ENCODE measurements at places on chromosomes 12 and 14.

GRCh38 chr12:47721431-47721973 lies 3.8 kb downstream of the ENDOU start:
- DNase-seq, result no peak

GRCh38 chr12:3572560-3572959 lies 81.6 kb downstream of the PRMT8 start:
- no peak for DNase-seq

DNA sequence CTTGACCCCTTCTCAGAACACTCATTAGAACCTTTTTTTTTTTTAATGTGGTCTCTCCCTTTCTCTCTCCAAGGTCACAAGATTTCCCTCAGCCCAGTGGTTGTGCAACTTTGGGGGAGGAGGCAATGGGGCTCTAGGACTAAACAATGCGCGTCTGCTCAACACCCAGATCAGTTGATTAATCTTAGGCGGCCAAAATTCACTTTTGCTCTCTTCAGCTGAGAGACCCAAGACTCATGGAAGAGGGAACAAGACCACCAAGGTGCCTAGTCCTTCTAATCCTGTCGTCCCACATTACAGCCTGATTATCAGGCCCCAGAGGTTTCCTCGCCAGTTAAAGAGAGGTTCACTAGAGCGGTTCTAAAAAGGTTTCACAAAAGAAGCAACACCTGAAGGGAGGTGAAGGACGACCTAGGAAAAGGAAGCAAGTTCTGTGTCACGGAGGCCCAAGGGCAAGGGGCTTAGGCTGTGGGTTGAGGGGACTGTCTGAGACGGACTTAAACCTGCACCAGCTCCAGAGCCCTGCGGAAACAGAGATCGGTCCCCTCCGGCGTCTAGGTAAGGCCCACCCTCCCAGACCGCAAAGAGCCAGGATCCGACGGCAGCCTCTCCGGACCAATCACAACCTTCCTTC lies 824 bp upstream of the TARBP2 start:
- DNase-seq, result no peak

GRCh38 chr12:108744021-108744897 lies 12.9 kb upstream of the CORO1C start:
- no peak for DNase-seq

GRCh38 chr12:73833746-73834145 lies 703.9 kb upstream of the ATXN7L3B start:
- no peak for DNase-seq

DNA sequence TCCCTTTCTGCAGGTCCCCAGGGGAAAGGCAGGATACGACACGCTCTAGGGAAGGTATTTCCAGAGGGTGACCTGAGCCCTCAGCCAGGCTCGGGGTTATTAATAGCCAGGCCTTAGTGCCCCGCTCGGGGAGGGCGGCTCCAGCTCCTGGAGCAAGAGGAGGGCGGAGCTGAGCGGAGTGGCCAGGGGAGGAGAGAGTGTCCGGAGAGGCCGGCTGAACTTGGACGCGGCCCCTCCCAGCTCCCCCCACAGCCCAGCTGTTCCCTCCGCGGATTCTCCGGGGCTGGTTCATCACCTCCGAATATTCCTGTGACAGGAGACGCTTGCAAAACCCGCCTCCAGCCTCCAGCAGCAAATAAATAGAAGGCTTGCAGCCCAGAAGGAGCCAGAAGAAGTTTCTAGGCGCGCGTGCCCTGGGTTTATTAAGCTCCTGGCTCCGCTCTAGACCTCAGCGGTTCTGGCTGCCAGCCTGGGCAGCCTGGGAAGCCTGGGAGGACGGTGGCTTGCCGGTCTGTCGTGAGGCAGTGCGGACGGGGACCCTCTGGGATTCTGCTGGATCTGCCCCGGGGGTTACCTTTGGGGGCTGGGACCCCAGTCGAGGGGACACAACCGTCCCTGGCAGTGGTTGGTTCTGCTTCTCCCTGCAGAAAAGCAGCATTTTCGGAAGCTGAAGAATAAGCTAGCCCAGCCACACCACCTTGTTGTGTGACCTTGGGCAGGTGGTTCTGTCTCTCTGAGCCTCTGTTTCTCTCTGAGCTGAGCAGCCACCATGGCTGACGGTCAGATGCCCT lies at the start of gene HSPB8:
HSPB8 (plus strand) TSS at position 388 of the 791 bp plus-strand sequence; CDS start at position 770, 382 bp downstream.
- DNase-seq, result no peak

DNA sequence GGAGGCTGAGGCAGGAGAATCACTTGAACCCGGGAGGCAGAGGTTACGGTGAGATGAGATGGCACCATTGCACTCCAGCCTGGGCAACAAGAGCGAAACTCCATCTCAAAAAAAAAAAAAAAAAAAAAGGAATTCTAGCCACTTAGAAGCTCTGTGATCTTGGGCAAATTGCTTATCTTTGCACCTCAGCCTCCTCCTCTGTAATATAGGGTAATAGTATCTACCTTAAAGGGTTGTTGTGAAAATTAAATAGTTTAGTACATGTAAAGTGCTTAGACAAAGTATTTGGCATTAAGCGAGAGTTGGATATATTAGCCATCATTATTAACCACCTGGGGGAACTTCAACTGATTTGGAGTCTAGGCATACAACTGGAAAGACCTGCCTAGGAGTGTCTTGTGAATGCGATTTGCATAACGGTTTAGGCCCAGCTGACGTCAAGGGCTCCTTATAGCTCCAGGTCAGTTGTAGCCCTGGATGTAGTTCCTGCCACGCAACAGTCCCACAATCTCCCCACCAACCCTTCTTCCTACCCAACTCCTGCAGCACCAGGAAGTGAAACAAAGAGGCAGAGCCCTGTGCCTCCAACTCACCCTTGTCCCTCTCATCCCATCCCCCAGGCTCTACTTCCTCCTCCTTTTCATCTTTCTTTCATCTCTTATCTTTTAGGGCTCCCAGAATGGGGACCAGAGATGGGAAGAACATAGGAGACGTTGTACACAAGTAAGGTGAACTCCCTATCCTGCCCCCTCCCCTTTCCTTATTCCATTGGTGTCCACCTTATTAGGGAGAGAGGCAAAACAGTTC lies 2.1 kb upstream of the IL23A start:
- DNase-seq, result no peak

- no peak for DNase-seq
Observed at GRCh38 chr12:124599074-124599999, 31.9 kb upstream of the NCOR2 start.

- DNase-seq, result no peak
Observed at GRCh38 chr14:80278293-80279023, 67.2 kb upstream of the DIO2 start.

DNA sequence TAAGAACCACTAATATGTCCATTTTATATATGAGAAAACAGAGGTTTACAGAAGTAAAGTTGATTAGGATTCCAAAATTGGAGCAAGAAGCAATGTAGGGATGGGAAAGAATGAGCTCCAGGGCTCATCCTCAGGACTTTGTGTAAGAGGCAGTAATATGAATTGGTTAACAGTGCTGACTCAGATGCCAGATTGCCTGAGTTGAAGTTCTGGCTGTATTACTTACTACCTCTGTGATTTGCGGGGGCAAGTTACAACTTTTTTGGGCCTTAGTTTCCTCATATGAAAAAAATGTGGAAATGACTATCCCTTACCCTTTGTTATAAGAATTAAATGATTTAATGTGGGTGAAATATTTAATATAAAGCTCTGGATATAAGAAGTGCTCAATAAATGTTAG lies 35.1 kb upstream of the PPP2R5E start:
- DNase-seq, result no peak

DNA sequence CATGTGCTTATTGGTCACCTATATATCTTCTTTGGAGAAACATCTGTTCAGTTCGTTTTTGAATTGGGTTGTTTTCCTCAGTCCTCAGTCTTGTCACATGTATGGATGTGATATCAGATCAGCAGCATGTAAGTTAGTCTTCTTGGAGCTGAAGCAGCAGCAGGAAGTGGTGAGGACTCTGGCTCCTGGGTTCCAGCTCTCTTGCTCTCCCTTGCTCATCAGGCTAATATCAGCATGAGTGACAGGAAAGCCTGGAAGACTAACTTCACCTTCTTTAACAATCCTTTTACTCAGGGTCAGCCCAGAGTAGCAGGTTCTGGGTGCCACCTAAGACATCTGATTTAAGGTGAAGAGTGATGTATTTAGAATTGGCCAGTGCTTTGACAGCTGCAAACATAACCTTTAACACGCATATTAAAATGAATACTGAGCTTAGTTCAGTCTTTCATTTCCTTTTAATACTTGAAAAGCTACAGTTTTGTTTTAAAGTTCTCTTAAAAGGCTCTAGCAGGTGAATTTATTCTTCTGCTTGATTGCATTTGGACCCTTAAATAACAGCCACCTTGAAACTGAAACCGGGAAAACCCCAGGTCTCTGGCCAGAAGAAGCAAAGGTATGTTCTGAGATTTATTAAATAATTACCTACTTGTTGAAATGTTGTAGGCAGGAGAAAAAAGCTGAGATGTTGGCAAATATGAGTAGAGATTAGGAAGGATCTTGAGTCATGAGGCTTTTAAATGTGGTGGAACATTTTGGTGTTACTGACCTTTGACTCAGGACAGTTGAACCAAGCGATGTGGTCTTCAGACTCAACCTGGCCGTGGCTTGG lies 54.3 kb downstream of the DRAM1 start:
- DNase-seq, result no peak

GRCh38 chr14:64400829-64401459 lies 12.8 kb downstream of the MTHFD1 start:
- no peak for DNase-seq

DNA sequence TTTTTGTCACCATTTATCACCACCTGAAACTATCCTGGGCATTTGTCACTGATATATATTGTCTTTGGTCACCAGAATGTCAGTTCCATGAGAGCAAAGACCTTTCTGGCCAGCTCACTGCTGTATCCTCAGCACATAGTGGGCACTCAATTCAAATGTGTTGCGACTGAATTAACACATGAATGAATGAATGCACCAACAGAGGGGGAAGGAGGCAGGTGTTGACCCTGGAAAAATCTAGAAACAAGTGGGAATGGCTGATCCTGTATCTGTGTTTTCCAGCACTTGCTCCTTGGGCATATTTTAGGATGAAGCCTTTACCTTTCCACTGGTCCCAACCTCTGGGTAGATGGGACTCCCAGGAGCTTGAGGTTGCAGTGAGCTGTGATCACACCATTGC lies 3.4 kb upstream of the NCOR2 start:
- no peak for DNase-seq

DNA sequence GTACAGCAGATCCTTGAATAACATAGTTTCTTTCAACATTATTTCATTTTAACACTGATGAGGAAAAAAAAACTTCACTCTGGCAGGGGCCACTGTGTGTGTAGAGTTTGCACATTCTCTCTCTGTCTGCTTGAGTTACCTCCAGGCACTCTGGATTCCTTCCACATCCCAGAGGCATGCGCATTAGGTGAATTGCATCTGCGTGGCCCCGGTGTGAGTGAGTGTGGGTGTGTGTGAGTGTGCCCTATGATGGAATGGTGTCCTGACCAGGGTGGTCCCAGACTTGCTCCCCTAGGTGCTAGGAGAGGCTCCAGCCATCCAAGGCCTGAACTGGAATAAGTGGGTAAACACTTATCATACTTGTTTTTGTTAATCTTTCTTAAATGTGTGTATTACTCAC lies 90.6 kb upstream of the LRIG3 start:
- no peak for DNase-seq

DNA sequence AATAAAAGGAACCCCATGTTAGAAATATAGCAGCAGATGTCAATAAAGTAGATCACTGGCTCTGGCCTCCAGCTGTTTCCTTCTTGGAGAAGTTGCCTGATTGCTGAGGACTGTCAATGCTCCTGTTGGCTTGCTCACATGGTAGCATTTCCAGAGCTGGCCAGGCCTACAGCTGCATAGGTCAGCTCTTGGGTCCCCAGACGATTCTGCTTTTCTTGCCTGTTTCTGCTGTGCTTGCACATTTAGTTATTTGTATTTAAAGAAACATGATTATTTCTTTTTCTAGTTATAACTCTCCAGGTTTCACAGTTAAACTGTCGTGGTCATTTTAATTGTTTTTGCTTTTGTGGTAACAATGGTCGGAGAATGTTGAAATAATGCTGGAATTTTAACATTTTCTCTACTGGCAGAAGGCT lies 7.2 kb downstream of the NAV3 start:
- no peak for DNase-seq

Measured in stimulated activated CD8-positive, alpha-beta memory T cell treated with anti-CD3 and anti-CD28 coated beads, Interleukin-7, amount 100 ng/mL, for 24 hours (primary cell).